ENCODE measurements at places on chromosomes 7 and 10.

- DNase-seq: no peak
Observed at GRCh38 chr7:154912871-154913637, 89.9 kb downstream of the PAXIP1 start.

GRCh38 chr10:69456880-69457693 lies 5.8 kb downstream of the TSPAN15 start:
- DNase-seq: no peak

DNA sequence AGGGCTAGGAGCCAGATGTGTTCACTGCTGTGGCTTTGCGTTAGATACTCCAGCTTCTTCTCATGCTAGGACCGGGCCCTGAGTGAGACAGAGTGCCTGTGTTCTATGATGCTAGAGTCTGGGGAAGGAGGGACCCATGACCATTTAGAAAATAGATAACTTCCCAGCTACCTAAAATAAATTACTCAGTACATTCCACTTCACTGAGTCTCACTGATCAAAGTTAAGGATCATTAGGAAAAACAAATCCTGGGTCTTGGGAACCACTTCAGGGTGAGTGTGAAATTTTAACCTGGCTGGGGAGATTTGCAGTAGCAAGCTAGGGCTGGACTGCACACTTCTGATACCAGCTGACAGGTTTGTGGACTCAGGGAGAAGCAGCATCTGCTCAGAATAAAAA lies 138.1 kb downstream of the EMX2 start:
- DNase-seq: no peak

DNA sequence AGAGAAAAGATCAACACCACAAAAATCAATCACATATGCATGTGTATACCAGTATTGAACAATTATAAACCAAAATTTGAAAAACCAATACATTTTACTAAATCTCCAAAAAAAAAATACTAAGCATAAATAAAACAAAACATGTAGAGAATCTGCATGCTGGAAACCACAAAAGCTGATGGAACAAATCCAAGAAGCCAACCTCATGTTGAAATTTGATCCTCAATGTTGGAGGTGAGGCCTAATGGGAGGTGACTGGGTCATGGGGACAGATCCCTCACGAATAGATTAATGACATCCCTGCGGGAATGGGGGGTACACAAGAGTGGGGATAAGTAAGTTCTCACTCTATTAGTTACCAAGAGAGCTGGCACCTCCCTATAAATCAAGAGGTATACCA lies 82.5 kb downstream of the OAT start:
- no peak for DNase-seq

DNA sequence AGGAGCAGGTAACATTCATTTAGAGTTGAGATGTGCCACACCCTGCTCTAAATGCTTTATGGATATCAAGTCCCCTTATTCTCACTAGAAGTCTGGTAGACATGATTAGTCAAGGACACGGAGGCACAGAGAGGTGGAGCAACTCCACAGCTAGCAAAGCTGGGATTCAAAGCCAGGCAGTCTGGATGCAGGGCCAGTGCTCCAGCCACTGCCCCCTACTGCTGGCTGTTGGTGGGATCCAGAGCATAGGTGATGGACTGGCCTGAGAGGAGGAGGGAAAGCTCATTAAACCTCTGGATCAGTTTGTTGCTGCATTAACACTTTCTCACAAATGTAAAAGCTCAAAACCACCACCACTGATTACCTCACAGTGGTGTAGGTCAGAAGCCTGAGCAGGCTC lies 22.6 kb upstream of the KBTBD2 start:
- DNase-seq: no peak
